Esophagus mucosa (tissue), 1 donor: ENCODE measurements at places on chromosomes 6 and 20. TPM values are rescaled to one million over a fixed set of nuclear protein-coding genes. Genes with fewer than 3 reads are reported as not detected.

DNA sequence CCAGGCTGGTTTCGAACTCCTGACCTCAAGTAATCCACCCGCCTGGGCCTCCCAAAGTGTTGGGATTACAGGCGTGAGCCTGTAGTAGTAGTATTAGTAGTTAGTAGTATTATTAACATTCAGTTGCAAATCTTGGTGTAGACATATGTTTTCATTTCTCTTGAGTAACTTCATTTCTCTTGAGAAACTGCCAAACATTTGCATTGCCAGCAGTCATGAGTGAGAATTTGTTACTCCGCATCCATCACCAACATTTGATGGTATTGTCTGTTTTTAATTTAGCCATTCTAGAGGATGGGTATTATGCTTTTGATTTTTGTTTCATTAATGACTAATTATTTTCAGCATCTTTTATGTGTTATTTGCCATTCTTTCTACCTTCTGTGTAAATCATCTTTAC lies 1.5 kb upstream of the ERVFRD-1 start:
- ATAC-seq, result no peak

- peak; percentile 79 for ATAC-seq
Observed at GRCh38 chr6:85402922-85403321, 47.0 kb upstream of the NT5E start.

- no peak for ATAC-seq
Observed at GRCh38 chr6:48928937-48929336, 534.1 kb downstream of the MMUT start.

DNA sequence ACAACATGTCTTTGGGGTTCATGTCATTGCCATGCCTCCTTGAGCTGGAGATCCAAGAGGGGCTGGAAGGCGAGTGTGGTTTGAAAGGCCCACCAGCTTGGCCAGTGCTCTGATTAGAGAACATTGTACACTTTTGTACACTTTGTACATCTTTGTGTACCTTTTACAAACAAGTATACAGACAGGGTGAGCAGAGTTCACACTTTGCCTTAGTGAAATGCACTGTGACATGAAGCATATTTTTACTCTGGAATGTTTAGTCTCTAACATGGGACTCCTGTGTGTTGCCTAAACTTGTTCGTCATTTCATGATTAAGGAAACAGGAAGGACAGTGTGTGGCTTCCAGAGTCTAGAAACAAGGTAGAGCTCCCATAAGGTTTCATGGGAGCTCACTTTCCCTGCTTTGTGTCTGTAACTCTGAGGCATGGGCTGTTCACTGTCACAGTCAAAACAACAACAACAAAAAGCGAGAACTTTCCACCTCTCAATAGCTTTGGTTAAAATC lies 225.8 kb upstream of the SOX4 start:
- no peak for ATAC-seq

GRCh38 chr6:114638341-114638740 lies 295.5 kb upstream of the HS3ST5 start:
- no peak for ATAC-seq

The LINC00237 gene
- total RNA-seq, result not detected

The HLA-F gene
- total RNA-seq, result 6.8 TPM

The ABCC10 gene
- total RNA-seq, result 18.3 TPM

The HSPA12B gene
- total RNA-seq, result 1.2 TPM

The CCN6 gene
- total RNA-seq, result not detected

The FAM83C gene
- 39.1 TPM for total RNA-seq
